ENCODE measurements at places on chromosomes 2 and 18.

- DNase-seq: no peak
Measured at GRCh38 chr2:238397356-238397755, 29.4 kb upstream of the ASB1 start.

DNA sequence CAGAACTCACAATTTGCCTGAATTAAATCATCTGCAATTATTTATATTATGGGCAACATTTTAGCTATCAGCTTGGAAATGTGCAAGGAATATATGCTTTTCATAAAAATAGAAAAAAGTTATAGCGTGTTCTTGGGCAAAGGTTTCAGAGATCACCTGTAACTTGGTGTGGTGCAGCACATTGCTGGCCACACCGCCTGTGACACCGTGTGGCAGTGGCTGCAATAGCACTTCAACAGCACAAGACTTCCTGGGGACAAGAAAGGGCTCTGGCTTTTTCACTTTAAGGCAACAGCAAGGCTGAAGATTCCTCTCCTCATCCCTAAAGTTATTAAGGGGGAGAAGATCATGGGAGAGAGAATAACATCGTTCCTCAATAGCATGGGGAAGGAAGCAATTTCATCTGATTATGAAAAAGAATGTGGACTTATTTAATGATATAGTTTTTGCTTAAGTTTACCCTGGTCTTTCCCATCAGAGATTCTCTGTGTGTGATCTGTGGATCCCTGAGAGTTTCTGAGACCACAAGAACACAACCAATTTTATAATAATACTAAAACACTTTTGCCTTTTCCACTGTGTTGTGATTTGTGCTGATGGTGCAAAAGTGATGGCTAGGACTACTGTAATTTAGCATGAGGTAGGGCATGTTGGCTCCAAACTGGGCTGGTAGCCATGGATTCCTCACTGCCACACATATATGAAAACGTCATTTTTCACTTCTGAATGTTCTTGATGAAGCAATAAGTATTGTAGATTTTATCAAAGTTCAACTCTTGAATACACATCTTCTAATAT, 15.0 kb upstream of the SERPINB3 start:
- no peak for DNase-seq

DNA sequence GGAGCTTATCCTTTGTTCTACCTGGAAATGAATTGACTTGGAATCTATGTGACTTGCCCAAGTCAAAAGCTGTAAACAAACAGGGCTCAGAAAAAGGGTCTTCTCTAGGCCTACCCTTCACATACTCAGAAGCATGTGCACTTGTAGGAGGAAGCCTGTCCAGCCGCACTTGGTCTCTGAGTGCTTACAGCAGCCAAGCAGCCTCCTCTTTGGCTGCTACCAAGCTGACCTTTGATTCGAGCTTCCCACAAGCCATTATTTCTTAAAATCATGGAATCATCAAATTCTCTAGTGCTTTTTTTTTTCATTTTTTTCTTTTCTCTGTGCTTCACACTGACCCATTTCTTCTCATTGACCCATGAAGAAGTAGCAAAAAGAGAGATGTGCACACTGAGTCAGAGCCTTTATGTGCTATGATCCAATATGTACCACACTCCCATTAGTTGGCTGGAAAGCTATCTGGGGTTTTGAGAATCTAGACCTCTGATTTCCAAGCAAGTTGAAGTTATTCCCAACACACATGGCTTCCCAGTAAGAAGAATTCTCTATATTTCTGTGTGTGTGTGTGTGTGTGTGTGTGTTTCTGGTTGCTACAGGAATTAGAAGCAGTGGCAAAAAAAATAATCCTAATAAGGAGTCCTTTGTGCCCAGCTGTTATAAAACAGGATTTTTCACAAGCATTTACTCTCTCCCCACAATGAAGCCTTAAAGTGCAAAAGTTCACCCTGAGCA, 550.3 kb upstream of the TNP1 start:
- DNase-seq: no peak

DNA sequence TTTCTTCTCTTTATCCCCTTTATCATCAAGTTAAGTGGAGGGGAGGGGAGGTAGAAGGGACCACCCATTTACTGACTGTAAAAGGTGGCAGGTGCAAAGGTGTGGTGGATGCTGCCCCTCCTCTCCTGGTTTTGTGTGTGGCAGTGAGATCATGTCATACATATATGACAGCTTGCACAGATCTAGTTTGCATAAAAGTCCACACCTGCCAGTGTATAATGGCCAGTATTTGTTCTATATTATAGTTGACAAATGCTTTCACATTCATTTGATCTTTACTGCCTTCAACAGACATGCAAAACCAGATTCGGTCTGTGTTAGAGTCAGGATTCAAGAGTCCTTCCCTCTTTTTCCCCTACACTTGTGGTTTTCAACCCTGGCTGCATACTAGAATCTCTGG, 55.1 kb downstream of the TGFA start:
- no peak for DNase-seq

DNA sequence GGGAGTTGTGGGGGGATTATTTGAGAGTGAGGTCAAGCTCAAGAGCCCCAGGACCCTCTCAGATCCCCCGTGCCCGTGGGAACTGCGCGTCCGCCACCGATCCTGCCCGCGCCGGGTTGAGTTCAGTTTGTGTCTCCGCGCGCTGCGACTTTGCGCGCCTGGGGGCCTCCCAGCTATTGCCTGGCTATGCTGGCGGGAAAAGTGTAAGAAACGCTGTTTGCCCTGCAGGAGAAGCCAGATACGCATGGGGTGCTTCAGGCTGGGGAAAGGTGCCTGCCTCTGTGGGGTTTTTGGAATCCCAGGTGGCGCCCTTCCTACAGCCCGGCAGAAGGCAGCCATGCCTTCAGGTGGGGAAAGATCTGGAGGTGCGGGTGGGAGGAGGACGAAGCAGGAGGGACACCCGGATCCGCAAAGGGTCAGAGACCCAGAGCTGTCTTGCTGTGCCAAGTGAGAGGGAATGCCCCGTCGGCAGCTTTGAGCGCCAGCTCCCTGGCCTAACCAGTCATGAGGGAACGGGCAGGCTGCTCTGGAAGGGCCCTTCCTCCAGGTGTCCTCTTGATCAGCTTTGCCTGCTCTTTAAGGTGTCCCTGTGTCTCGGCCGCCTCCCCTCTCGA, 22.5 kb downstream of the TEX44 start:
- no peak for DNase-seq

GRCh38 chr2:240619506-240620148, 5.7 kb upstream of the GPR35 start:
- DNase-seq: no peak

GRCh38 chr18:33606621-33607020, 28.6 kb downstream of the ASXL3 start:
- DNase-seq: no peak

GRCh38 chr18:44370861-44371260, 309.8 kb upstream of the SETBP1 start:
- DNase-seq: peak; percentile 9

DNA sequence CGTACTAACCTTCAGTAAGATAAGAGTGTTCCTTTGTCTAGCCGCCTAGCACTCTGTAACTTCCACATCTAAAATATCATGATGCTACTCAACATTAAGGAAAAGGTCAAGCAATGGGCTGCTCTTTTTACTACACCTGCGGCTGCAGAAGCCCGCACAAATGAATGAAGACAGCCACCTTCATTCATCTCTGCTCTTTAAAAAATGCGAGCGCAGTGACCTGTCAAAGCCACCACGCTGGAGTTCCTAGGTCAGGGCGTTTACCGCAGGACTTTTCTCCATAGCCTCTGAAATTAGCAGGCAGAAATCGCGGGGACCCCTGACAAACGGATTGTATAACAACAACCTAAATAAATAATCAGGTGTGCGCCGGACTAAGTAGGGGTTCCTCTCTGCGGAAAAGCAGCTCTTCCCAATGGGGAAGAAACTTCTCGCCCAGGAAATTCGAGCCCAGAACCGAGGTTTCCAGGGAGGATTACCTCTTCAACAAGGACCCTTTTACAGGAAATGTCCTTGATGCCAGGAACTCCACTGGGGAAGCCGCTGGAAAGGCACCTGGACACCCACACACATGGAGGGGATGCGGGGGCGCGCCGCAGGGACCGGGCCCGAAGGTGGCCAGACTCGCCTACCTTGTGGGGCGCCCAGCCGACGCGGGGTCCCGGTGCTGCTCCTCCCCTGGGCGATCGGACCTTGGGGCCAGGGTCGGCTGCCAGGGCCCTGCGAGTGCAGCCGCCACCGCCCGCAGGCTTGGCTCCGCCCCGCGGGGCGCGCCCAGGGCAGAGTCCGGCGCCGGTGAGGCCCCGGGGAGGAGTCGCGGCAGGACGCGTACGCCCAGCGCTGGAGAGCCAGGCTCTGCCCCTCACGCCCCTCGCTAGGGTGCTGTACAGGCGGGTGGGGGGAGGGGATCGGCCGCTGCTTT, at the start of gene CCDC68:
CCDC68 (minus strand) TSS at position 758 of the 922 bp plus-strand sequence. CDS start 16,670 bp downstream, outside the sequence.
- DNase-seq: peak; percentile 76

- DNase-seq: no peak
Measured at GRCh38 chr2:175454953-175455389, 273.5 kb upstream of the ATP5MC3 start.
